ENCODE measurements at places on chromosomes 5 and 9. TPM values are rescaled to one million over a fixed set of nuclear protein-coding genes. Genes with fewer than 3 reads are reported as not detected.

The OBP2B gene
- total RNA-seq, result not detected

- peak; percentile 72 for DNase-seq
Observed at GRCh38 chr5:73447530-73448462, 781 bp downstream of the FOXD1 start.

DNA sequence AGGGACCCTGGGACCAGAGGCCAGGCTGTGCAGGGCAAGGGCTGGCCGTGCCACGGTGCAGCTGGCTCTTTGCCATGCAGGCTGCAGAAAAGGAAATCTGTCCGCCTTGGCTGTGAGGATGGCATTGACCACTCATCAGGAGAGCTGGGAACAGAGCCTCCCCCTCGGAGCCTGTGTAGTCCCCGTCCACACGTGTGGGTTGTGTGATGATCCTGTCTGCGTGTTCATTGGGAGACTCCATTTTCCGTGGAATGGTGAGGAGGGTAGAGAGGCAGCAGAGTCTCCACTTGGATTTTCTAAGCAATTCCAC lies 47.7 kb downstream of the EHMT1 start:
- no peak for DNase-seq

DNA sequence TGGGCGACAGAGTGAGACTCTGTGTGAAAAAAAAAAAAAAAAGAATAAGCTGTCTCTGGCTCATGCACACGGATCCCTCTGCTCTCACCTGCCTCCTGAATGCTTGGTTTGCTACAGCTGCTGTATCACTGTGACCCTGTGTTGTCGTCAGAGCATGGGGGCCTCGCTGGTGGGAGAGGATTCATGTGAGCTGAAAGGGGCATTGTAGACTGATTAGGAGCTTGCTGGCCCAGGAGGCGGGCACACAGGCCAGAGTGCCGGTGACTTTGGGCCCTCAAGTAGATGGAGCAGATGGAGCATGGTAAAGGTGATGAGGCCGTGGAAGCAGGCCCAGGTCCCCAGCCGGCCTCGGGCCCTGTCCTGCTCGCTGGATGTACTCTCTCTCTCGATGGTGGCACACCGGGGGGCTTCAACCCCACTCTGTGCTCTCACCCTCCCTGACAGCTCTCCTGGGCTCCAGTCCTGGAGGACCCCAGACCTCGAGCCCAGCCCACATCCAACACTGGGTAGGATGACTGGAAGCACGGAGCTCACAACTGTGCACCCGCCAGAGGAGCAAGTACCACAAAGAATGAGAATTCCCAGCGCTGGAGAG lies 7.1 kb downstream of the FLT4 start:
- no peak for DNase-seq

DNA sequence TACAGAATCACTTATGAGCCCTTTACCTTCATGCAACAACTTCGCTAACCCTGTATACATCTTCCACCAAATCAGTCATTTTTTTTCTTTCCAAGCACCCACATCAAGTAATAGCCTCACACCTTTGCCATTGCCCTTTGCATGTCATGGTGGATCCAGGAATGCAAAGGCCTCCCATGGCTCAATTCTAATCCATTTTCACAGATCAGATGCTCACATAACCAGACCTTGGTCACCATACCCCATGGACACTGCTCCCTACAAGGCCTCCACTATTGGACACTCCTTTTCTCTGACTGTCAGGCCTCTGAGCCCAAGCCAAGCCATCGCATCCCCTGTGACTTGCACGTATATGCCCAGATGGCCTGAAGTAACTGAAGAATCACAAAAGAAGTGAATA lies 179.5 kb downstream of the RASEF start:
- no peak for DNase-seq

The RNF183 gene
- not detected for total RNA-seq

The CDC26 gene
- total RNA-seq, result 76.2 TPM

The CLIC3 gene
- total RNA-seq, result 0.55 TPM

- peak; percentile 54 for DNase-seq
Observed at GRCh38 chr9:135117281-135117680, 29.8 kb downstream of the OLFM1 start.

- peak; percentile 75 for DNase-seq
Observed at GRCh38 chr5:171596391-171596878, 177.0 kb downstream of the FGF18 start.
